ENCODE measurements at places on chromosomes 1 and 21.

- DNase-seq, result no peak
Observed at GRCh38 chr1:245823408-245824147, 668.8 kb downstream of the KIF26B start.

DNA sequence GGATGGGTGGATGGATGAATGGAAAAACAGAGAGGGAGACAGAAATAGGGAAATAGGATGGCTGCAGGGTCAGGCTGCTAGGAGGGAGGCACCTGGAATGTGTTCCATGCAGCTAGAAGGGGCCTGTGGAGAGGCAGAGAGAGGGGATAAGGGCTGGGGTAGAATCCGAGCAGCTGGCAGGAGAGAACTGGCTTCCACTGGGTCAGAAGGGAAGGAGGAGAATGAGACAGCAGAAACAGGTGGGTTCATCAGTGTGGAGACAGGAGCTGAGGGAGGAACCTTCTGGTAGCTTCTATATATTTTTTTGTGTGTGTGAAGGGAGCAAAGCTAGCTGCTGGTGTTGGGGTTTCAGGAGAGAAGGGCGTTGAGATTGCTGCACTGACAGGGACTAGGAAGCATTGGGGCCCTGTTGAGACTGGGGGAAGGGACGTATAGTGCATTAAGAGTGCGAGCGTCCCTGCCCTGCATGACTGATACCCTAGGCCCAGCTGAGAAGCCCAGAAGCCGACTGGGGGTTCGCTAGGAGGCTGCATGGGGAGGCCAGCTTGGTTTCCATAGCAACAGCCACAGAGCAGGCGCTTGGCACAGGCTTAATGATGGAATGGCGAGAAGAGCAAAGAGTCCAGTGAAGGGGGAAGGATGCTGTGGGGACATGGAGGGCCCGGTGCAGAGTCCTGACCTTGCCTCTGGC lies 14.8 kb upstream of the KIF21B start:
- no peak for DNase-seq

- DNase-seq, result no peak
Observed at GRCh38 chr1:226946841-226947240, 6.7 kb downstream of the COQ8A start.

- DNase-seq, result no peak
Observed at GRCh38 chr1:218711001-218711400, 365.9 kb downstream of the TGFB2 start.

GRCh38 chr1:221778535-221779142 lies 36.8 kb upstream of the DUSP10 start:
- no peak for DNase-seq

GRCh38 chr1:214372092-214372491 lies 91.1 kb downstream of the SMYD2 start:
- no peak for DNase-seq

DNA sequence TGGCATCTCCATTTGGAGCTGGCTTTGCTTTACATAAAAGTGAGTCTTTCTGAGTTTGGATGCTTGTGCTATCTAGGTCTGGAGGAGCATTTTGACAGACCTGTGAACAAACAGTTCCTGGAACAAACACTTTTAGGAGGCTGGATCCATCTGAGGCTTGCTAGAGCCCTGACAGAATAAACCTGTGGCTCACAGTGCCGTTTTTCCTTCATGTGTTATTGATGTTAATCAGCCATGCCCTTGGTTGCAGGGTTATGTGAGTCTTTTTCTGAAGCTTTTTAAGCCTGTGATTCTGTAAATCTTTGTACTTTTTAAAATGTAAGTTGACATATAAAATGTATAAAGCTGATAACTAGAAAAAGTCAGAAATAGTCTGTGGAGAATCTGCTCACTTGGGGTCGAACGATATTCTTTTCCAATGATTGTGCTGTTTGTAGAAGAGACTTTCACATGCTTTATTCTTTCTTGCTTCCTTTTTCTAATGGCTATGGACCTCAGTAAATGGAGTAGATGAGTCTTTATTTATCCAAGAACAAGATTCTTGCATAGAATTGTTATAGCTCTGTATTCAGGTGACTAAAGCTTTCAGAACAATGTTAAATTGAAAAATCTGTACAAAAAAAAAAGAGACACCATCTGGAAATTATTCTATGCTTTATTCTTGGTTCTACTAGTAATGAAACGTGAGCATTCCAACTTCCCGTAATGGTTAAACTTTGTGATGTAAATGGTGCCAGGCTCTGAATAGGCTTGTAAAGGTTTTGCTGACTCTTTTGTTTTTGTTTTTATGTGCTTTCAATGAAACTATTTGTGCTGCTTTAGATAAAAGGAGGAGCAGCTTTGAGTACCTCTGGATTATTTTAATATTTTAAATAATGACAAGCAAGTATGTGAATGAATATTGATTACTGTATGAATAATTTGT lies 53.7 kb downstream of the CACHD1 start:
- no peak for DNase-seq

DNA sequence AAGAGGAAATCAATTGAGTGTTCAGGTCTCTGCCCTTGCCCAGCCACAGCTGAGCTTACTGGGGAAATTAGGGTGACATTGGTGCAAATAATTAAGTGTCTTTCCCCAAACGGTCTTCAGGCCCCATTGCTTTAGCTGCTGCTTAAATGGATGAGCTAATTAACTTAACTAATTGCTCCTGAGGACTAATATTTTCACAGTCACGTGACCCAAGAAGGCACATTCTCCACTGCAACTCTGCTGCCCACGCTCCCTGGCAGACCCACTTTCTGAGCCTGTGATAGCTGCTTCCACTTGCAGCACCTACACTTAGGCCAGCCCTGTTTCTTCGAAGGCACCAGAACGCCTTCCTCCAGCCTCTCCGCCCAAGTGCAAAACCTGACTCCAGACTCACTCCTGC lies 56.2 kb downstream of the SYT2 start:
- DNase-seq, result no peak

DNA sequence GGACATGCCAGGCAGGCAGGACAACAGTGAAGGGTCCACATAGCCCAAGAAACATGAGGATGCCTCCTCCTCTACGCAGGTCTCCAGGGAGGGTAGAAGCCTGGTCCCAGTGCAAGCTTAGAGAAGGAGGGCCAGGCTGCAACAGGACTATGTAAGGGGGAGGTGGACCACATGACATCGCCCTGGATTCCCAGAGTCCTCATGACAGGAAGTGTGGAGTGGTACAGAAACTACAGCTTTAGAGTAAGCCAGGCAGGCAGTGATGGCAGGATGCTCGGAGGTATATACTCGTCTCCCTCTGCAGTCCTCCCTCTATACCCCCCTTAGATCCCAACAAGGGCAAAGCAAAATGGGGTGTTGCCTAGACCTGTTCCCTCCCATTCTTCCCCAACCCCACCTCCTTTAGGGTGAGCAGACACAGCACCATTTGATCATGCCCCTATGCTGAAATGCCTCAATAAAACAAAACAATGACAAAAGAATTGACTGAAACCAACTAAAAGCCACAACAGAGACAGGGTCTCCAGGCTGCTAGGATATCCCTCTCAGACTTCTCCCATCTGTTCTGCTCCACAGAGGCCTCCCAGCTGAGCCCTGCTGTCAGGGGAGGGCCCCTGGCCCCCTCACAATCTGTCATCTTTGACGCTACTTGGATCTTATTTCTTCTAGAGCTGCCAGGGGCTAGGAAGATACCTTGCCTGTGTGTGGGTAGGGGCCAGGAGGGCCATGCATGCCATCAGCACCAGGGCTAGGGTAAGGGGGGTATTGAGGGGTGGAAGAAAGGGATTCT lies 13.1 kb downstream of the FAM78B start:
- DNase-seq, result no peak

DNA sequence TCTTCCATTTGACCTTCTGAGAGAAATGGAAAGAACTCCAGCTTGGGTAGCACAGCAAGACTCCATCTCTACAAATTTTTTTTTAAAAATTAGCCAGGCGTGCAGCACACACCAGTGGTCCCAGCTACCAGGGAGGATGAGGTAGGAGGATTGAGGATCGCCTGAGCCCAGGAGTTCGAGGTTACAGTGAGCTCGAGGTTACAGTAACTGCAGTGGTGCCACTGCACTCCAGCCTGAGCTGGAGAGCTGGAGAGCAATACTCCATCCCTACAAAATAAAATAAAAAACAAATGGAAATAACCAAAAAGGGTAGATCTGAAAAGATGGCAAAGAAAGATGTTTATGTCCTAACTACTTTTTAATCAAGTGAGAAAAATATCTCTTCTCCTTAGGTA lies 14.5 kb downstream of the POGZ start:
- no peak for DNase-seq

GRCh38 chr1:27966402-27967105 lies 6.8 kb downstream of the XKR8 start:
- no peak for DNase-seq

GRCh38 chr1:145972580-145972979 lies 8.1 kb downstream of the POLR3GL start:
- DNase-seq, result no peak

DNA sequence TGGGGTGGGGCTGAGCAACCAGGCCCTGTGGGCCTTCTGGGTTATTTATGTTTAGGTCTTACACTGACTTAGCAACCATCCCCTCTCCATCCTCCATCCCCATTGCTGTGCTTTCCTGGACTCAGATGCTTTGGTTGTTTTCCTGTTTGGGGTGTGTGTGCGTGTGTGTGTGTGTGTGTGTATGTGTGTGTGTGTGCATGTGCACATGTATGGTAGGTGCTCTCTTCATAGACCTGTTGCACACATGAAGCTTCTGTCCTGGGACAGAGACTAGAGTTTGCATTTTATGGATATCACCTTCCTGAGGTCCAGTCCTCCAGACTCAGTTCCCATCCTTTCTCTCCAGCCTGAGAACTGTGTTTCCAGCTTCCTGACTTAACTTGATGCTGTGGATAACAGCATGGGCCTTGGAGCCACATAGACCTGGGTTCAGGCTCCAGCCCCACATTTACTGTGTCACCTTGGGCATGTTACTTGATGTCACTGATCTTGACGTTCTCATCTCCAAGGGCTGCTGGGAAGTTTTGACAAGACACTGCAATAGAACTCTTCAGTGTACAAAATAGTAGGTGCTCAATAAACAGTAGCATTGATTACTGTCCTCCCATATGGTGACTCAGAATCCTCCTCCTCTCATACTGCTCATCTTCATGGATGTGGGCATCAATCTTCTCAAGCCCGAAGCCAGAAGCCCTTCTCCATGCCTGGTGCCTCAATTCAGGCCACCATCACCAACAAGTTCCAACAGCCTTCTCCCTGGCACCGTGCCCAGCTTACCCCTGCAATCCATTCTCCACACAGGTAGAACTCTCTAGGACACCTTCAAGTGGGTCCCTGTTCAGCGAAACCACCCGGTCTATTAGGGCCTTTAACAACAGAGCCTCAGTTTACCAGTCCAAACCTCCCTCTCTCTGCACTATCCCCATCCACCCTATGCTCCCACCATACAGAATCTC lies 181.8 kb upstream of the EDN2 start:
- DNase-seq, result no peak

GRCh38 chr1:25640646-25641328 lies 24.2 kb downstream of the MAN1C1 start:
- no peak for DNase-seq
